ENCODE measurements at places on chromosomes 6 and 20.

DNA sequence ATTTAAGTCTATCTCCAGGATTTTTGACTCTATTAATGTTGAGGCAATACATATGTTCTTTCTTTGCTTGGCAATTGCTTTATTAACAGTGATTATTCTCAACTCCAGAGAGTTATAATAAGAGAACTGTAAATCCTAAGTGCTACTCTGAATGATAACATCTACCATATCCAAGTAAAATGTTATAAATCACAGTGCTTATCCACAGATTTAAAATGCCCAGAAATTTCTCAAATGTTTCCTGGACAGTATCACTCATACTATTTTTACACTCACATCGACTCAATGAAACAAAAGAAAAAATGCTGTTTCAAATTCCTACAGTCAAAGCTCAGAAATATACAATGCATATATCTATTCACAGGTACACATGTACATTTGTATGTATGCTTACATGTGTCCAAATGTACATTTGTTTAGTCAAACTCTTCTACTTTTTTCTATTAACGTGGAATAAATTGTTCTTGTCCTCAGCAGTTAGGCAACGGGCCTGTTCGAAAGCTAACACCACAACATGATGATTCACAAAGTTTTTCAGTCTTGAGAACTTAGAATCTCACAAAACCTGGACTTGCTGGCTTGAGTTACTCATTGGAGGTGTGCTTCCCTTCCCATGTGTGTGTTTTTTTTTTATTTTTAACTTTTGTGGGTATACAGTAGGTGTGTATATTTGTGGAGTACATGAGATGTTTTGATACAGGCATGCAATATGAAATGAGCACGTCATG is 193.0 kb downstream of the GJA10 start:
- no peak for DNase-seq

- no peak for DNase-seq
Measured at GRCh38 chr6:24125980-24126379, at the start of gene NRSN1. TSS of gene NRSN1 (plus strand) at chr6:24126215. CDS start at chr6:24134328, 8,113 bp downstream.

DNA sequence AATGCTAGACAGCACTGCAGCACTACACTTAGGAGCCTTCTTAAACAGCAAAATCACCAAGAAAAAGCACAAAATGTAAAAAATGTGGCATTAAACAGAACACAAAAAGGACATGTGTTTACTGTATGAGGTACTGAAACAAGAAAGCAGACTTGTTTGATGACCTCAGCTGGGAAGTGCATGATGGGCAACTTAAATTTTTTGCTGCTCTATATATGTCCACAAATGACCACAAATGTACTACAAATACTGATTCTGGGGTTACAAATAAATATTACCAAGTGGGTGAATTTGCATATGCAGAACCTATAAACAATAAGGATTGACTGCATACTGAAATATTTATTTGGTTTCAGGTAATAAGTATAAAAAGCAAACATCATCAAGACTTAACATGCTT is 13.1 kb downstream of the RAB23 start:
- no peak for DNase-seq

DNA sequence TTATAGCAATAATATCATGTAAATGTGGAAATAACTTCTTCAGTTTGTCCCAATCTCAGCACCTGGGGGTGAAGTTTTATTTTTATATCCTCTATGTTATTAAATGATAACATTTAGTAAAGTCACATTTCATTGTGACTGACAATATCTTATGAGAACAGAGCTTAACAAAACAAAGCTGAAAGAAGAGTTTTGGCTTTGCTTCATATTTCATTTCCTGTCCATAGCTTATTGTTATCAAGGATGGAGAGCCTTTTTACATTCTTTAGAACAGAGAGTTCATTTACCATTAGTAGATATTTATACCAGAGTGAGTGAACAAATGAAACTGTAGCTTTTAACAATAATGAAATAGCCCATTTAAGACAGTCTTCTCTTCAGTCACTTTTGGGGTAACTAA is 231.9 kb upstream of the SGK1 start:
- no peak for DNase-seq

DNA sequence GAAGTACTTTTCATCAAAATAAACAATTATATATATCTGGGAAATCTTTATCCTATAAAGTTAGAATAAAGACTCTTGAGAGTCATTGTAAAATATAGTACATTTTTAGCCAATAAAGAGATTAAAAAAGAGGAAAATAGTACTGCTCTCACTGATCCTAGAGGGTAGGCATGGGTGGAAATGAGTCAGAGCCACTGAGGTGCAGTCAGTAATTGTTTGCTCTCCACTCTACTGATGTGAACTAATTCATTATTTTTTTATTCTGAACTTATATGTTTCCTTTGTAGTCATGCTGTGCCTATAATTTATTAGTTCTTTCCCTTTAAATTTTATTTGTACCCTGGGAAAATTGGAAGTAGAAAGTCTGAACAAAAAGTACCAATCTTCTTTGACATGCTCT is 1359.4 kb upstream of the GJE1 start:
- no peak for DNase-seq

DNA sequence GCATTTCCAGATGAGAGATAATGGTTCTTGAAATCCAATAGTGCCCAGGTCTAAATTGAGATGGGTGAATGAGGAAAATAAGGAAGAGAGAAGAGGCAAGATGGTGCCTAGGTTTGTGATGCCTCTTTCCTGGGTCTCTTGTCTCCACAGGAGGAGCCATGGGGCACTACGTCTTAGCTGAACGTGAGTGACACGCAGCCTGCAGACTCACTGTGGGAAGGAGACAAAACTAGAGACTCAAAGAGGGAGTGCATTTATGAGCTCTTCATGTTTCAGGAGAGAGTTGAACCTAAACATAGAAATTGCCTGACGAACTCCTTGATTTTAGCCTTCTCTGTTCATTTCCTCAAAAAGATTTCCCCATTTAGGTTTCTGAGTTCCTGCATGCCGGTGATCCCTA is 6.8 kb downstream of the HFE start:
- DNase-seq = no peak

GRCh38 chr6:120378582-120379220 is 955.6 kb downstream of the TBC1D32 start:
- DNase-seq = no peak

DNA sequence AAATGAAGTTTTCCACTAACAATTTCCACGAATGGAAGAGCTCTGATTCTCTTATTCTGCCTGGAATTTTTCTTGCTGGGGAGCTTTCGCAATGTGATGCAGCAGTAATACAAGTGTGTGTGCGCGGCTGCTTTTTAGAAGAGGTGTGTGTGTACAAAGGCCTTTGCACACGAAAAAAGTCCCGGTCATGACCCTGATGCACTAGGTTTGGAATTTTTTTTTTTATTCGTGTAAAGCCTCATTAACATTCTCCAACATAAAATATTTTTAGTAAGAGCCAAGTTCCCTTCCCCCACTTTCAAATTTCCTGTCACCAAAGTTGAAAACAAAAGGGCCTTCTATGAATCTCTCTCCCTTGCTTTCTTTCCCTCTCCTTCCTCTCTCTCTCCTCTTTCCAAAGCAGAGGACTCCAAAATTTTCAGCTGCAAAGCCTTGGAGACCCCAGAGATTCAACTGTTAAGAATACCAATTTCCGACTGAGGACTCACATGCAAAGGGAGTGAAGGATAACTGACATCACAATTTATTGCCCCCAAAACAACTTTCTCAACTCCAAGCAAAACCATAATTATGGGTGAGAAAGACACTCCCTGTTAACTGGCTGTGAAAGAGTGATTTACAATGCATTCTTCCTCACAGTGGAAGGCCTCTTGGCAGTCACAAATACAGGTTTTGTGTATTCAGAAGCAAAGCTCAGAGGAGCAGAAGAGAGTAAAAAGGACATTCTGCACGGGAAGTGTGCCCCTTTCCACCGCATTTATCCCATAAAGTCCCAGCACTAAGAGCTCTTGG is 421.2 kb upstream of the JARID2 start:
- no peak for DNase-seq

- DNase-seq = no peak
Measured at GRCh38 chr20:7392542-7393206, 547.6 kb downstream of the HAO1 start.

DNA sequence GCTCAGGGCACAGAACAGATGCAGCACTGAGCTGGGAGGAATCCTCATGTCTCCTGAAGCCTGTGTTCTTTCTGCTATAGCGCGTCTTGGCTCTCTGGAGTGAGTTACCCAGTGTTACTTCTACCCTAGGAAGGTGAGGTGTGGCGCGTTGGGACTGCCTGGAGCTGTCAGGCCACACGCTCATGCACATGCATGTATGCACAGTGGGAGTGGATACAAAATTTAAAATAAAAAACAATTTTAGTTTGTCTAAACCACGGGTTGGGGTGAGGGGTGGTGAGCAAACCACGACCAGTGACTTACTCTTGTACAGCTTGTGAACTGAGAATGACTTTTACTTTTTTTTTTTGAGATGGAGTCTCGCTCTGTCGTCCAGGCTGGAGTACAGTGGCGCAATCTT is 298.6 kb upstream of the SUPT3H start:
- DNase-seq = no peak

GRCh38 chr6:134172020-134172705 is 119.7 kb upstream of the SLC2A12 start:
- no peak for DNase-seq

- no peak for DNase-seq
Measured at GRCh38 chr20:49140834-49141233, 47.3 kb downstream of the STAU1 start.

DNA sequence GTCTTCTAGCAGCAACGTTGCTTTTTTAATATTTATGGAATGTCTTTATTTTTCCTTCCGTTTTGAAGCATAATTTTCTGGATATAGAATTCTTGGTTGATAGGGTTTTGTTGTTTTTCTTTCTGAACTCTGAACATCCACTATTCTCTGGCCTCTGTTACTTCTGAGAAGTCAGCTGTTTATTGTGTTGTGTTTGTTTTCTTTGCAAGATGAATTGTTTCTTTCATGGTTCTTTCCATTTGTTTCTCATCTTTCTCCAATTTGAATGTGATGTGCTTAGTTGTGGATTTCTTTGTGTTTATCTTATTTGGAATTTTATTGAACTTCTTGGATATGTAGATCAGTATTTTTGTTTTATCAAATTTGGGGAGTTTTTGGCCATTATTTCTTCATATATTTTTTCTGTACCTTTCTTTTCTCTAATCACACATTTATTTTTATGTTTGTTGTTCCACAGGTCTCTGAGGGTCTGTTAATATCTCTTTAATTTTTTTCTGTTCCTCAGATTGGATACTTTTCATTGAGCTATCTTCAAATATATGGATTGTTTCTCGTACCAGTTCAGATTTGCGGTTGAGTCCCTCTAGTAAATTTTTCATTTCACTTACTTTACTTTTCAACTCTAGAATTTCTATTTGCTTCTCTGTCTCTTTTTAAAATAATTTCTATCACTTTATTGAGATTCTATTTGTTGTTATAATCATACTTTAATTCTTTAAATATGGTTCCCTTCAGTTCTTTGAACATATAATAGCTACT is 18.0 kb downstream of the HIVEP1 start:
- no peak for DNase-seq

- no peak for DNase-seq
Measured at GRCh38 chr6:163958646-163959045, 544.1 kb downstream of the QKI start.

DNA sequence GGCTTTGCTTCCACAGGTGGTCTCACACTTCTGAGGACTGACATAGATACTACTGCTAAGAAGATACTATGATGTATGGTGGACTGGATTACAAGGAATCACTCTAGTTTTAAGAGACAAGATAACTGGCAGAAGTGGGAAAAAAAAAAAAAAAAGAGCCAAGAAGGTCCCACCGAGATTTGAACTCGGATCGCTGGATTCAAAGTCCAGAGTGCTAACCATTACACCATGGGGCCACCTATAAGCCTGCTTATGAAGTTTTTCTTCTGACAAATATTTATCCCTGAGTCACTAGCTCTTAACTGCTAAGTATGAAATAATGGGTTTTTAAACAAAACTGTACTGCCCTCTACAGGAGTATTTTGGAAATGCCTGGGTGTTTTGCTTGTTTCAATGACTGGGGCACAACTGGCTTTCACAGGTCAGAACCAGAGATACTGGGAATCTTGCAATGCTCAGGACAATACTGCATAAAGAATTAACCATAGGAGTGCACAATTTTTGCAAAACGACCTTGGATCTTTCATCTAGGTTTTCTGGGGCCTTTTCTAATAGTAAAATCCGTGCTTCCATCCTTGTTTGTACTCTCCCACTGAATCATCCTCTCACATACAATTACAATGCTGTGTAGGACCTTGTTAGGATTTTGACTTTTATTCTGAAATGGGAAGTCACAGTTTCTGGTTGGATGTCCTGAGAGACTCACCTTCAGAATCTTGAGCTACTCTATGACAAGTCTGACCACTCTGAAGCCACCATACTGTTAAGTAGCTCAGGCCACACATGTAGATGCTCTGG is 116.3 kb downstream of the OR2B2 start:
- peak; percentile 36 for DNase-seq

DNA sequence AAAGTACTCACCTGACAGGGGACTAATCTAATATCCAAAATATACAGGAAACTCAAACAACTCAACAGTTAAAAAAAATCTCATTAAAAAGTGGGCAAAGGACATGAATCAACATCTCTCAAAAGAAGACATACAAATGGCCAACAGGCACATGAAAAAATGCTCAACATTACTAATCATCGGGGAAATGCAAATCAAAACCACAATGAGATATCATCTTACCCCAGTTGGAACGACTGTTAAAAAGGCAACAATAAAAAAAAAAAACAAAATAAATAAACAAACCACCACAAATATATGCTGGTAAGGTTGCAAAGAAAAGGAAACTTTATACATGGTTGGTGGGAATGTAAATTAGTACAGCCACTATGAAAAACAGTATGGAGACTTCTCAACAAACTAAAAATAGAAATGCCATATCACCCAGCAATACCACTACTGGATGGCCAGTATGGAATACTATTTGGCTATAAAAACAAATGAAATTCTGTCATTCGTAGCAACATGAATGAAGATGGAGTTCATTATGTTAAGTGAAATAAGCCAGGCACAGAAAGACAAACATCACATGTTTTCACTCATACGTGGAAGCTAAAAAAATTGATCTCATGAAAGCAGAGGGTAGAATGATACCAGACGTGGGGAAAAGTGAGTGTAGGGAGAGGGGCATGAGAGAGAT is 6.6 kb downstream of the SIRPB2 start:
- DNase-seq = no peak

- no peak for DNase-seq
Measured at GRCh38 chr6:17987697-17988421, 424 bp upstream of the KIF13A start.

- no peak for DNase-seq
Measured at GRCh38 chr6:166877906-166878305, 78.4 kb downstream of the RNASET2 start.

DNA sequence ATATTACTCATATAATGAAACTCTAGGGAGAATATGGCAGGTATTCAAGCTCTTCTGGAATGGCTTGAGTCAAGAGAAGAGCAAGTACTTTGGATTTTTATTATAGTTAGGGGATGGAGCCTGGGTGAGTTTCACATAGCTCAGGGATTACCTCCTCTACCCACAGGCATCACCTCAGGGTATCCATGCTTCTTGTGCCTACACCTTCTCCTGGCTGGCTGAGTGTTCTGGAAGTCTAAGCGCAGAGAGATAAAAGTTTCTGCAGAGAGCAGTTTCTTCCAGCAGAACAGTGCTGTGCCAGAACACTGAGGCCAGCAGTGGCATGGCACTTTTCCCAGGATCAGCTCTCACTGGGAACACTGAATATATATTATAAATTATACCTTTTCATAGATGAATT is 199.7 kb upstream of the KCNQ5 start:
- DNase-seq = no peak

- no peak for DNase-seq
Measured at GRCh38 chr6:45371924-45372573, 5.7 kb downstream of the SUPT3H start.

Measured in T-cell (primary cell).